ENCODE measurements at places on chromosomes 2 and 18. TPM values are rescaled to one million over a fixed set of nuclear protein-coding genes. Genes with fewer than 3 reads are reported as not detected.
A peak's percentile ranks its signal among the peaks of the same experiment; 100 is the strongest.

Gene DPYSL5
- total RNA-seq: 93.5 TPM

- H3K27me3 ChIP-seq: no peaks in the 10 kb centered on the region
- no peaks in the 10 kb centered on the region for H3K36me3 ChIP-seq
- H3K4me3 ChIP-seq: no peak overlapping the region
- no peak for DNase-seq
These were observed 332.4 kb upstream of the MYT1L start for GRCh38 chr2:2663401-2664036.

Gene ITGAV
- total RNA-seq: 58.7 TPM

DNA sequence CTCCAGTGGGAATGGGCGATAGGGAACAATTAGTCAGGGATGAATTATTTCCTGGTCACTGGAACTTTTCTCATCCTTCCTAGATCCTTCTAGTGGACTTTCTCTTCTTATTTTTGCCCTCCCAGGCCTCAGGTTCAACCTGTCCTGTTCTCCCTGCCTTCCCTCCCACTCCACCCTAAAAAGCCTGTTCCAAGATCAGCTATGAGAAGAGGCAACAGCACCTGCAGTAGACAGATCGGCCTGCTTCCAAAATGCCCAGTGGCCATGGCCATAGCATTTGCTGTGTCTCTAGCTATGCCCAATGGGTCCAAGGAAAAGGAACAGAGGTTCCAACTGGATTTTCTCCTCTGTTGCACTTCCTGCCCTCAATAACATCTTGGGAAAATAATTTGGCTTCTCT lies 16.5 kb upstream of the KCNF1 start:
- H3K4me3 ChIP-seq: no peak overlapping the region
- peaks cover 18% of the 10 kb centered on the region for H3K4me1 ChIP-seq
- no peak overlapping the region for H3K27ac ChIP-seq
- no peak for DNase-seq
- no peaks in the 10 kb centered on the region for H3K36me3 ChIP-seq
- no peaks in the 10 kb centered on the region for H3K27me3 ChIP-seq

DNA sequence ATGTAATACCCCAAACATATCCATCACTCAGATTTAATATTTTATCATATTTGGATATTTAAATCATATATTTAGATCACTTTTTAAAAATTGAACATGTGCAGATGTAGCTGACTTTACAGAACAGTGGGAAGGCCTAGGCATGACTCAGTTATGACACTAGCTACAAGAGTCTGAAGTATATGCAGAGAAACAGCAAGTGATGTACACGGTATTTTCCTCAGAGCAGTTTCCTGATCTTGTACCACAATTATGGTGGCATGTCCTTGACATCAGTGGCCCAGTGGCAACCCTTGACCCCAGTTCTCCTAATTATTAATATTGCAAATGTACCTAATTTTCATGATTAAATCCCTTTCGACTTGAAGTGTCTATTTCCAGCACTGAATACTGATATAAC lies 28.2 kb downstream of the CDKL4 start:
- H3K27me3 ChIP-seq: no peaks in the 10 kb centered on the region
- no peak for DNase-seq
- no peak overlapping the region for H3K27ac ChIP-seq
- no peaks in the 10 kb centered on the region for H3K36me3 ChIP-seq
- no peak overlapping the region for H3K4me3 ChIP-seq
- H3K4me1 ChIP-seq: peaks cover 9% of the 10 kb centered on the region

DNA sequence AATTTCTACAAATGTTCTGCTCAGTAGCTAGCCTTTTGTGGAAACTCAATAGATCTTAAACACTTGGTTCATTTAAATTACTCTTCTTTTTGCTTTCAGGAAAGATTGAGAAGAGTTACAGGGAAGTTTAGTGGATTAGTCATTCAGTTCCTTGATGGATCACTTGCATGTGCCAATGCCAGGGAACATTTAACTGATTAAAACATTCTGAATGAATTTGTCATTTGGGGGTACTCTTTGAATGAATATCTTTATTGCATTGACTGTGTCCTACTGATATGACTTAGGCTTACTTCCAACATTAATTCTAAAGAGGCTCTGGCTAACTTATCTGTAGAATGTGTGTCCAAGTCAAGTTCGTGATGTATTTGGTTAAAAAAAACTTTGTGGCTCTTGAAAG lies 199.8 kb downstream of the PLCL1 start:
- H3K36me3 ChIP-seq: no peaks in the 10 kb centered on the region
- no peaks in the 10 kb centered on the region for H3K27me3 ChIP-seq

DNA sequence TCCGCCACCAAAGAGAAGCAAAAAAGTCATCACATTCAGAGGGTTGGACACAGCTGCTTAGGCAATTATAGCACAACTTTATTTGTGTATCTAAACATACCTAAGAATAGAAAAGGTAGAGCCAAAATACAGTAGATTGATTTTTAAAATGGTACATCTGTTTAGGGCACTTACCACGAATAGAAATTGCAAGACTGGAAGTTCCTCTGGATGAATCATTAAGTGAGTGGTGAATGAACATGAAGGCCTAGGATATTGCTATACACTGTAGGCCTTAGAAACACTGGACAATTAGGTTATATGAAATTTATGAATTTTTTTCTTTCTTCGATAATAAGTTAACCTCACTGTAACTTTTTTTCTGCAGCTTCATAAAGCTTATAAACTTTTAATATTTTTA lies 687.0 kb downstream of the BCL11A start:
- no peaks in the 10 kb centered on the region for H3K4me1 ChIP-seq
- no peaks in the 10 kb centered on the region for H3K36me3 ChIP-seq
- no peak overlapping the region for H3K4me3 ChIP-seq
- H3K27ac ChIP-seq: no peak overlapping the region
- DNase-seq: no peak

- no peaks in the 10 kb centered on the region for H3K36me3 ChIP-seq
- peaks cover 5% of the 10 kb centered on the region for H3K4me1 ChIP-seq
- DNase-seq: peak; percentile 66
- peak overlapping the region; percentile 65 for H3K4me3 ChIP-seq
These were observed 997 bp downstream of the BOK start for GRCh38 chr2:241559323-241560161.

Gene ORC4
- 165 TPM for total RNA-seq

DNA sequence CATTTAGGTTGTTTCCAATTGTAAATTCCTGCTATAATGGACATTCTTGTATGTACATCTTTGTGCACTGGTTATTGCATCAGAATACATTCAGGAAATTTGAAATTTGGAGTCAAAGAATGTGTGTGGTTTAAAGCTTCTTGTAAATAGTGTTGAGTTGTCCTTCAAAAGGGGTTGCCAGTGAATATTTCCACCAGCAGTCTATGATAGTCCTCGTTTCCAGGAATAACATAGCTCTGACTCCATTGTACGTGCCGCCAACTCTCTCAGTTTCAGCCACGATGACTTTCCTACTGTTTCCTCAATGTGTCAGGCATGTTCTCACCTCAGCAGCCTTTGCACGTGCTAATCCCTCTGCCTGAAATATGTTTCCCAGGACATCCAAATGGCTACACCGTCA lies 10.9 kb upstream of the HS6ST1 start:
- no peaks in the 10 kb centered on the region for H3K4me1 ChIP-seq
- no peak for DNase-seq
- H3K27me3 ChIP-seq: no peaks in the 10 kb centered on the region
- no peaks in the 10 kb centered on the region for H3K36me3 ChIP-seq

DNA sequence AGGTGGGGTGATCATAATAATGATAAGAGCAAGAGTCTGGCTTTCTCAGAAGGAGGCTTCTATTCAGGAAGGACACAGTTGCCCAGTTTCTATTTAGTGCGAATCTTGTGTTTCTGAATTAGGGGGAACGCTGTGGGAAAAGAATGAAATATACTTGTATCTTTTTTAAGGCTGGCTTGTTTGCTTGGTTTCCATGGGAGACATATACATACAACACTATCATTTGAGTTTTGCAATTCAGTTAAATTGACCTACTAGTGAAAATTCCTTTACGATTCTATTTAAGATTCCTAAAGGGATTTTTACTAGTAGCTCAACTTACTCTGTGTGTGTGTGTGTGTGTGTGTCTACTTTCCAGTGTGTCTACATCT lies 24.7 kb upstream of the ANKRD62 start:
- no peak overlapping the region for H3K27ac ChIP-seq
- DNase-seq: no peak
- no peaks in the 10 kb centered on the region for H3K27me3 ChIP-seq
- H3K4me1 ChIP-seq: no peaks in the 10 kb centered on the region
- H3K36me3 ChIP-seq: no peaks in the 10 kb centered on the region
- H3K4me3 ChIP-seq: no peak overlapping the region

Gene LIMS4
- not detected for total RNA-seq

Gene C2orf81
- 6.0 TPM for total RNA-seq

Gene SERPINB3
- not detected for total RNA-seq

- DNase-seq: peak; percentile 63
- H3K4me3 ChIP-seq: peak within 1 kb of the TSS; percentile 28
- H3K27ac ChIP-seq: no peak within 1 kb of the TSS
- no peaks in the 10 kb centered on the region for H3K36me3 ChIP-seq
- no peaks in the 10 kb centered on the region for H3K4me1 ChIP-seq
These were observed at the start of gene HOXD1 for GRCh38 chr2:176187899-176188773. TSS of gene HOXD1 (plus strand) at chr2:176188668. CDS start at chr2:176188802, 134 bp downstream.

Gene TLX2
- total RNA-seq: not detected

DNA sequence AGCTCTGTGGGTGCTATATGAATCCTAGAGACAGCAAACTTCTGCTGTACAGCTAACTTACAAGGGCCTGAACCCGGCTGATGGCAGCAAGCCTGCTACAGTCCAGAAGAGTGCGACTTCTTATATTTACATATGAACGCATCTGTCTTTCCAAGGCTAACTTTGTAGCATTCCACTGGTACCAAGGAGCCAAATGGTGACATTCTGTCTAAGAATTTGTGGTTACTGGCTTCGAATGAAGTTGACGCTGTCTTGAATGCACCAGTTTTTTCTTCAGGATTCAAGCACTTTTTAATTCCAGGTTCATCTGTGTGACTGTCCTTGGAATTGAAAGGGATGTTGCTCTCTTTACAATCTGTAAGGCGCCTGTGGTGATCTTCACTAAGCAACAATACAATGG lies 42.4 kb downstream of the THUMPD2 start:
- no peak overlapping the region for H3K27ac ChIP-seq
- no peaks in the 10 kb centered on the region for H3K27me3 ChIP-seq
- H3K4me3 ChIP-seq: no peak overlapping the region

DNA sequence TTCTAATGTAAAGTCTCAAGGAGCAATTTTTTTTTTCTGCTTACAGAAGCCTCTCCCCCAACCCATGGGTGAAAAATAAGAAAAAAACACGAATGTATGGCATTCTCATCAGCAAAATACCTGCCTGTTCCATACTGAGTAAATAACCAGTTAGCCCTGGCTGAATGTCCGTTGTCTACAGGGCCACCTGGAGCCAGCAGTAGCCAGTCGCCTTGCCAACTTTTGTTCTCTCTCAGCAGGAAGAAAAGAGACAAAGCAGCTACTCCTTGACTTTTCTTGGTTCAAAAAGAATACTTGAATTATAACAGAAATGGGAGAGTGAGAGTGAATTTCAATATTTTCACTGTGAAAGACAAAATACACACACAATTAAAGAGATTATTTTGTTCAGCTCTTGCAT lies 532.9 kb upstream of the CRIM1 start:
- H3K4me3 ChIP-seq: peak overlapping the region; percentile 22
- H3K27me3 ChIP-seq: no peaks in the 10 kb centered on the region
- DNase-seq: peak; percentile 83

DNA sequence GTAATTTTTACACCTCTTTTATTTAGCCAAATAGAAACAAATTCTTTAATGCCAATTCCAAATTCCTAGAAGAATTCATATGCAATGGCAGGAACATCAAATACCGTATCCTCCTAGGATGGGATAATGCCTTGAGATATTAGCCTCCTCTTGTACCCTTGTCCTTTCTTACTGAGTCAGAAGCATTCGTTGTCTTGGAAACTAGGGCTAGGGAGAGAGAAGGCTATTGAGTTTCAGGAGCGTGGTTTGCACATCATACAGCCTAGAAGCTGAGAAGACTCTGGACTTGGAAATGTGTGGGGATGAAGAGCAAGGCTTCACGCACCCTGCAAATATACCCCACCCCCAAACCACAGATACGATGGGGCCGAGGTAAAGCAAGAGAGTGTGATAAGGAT lies 300.7 kb downstream of the SP3 start:
- peaks cover 56% of the 10 kb centered on the region for H3K4me1 ChIP-seq
- no peaks in the 10 kb centered on the region for H3K36me3 ChIP-seq
- no peak for DNase-seq
- no peak overlapping the region for H3K27ac ChIP-seq
- H3K4me3 ChIP-seq: no peak overlapping the region
- H3K27me3 ChIP-seq: no peaks in the 10 kb centered on the region

DNA sequence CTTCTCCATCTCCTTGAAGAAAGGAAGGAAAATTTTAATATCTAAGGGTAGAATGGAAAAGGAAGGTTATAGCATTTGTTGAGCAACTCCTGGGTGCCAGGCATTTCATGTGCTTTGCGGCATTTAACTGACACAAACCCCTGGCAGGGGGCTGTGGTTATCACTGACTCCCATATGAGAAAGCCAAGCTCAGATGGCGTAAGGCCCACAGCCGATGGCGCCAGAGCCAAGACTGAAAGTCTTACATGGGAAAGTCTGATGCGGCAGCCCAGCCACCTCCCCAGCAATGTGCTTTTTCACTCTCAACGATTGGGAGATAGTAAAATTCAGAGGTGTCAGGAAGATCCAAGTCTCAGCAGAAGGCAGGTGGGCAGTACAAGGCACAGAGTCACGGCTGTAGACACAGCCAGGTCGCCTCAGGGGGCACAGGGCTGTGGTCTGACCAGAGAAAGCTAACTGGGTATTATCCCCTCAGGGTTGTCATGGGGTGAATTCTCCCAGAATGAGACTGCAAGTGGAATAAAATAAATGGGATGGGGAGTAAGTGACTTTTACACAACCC lies 324.2 kb upstream of the NCKAP5 start:
- DNase-seq: no peak
- H3K4me1 ChIP-seq: no peaks in the 10 kb centered on the region
- no peak overlapping the region for H3K4me3 ChIP-seq
- no peaks in the 10 kb centered on the region for H3K36me3 ChIP-seq
- no peaks in the 10 kb centered on the region for H3K27me3 ChIP-seq
- no peak overlapping the region for H3K27ac ChIP-seq

Gene KCNJ13
- 21.9 TPM for total RNA-seq

Gene RBKS
- 8.5 TPM for total RNA-seq

- no peak overlapping the region for H3K27ac ChIP-seq
- H3K36me3 ChIP-seq: no peaks in the 10 kb centered on the region
- peaks cover 28% of the 10 kb centered on the region for H3K27me3 ChIP-seq
These were observed 891 bp upstream of the FTCDNL1 start for GRCh38 chr2:199851883-199852282.

Gene LDLRAD4
- 0.65 TPM for total RNA-seq

GRCh38 chr2:205370726-205371125 lies 311.6 kb upstream of the NRP2 start:
- no peaks in the 10 kb centered on the region for H3K36me3 ChIP-seq
- no peaks in the 10 kb centered on the region for H3K27me3 ChIP-seq
- no peak overlapping the region for H3K27ac ChIP-seq

Gene VWC2L
- not detected for total RNA-seq

Gene MAL
- not detected for total RNA-seq

Gene RRM2
- total RNA-seq: 66.0 TPM

Gene UPP2
- not detected for total RNA-seq

GRCh38 chr2:15986068-15986560 lies 45.8 kb downstream of the MYCN start:
- H3K27ac ChIP-seq: no peak overlapping the region
- H3K36me3 ChIP-seq: no peaks in the 10 kb centered on the region
- H3K27me3 ChIP-seq: no peaks in the 10 kb centered on the region

Measured in neural progenitor cell (in vitro differentiated cells).